Nephron progenitor cell (in vitro differentiated cells): ENCODE measurements at places on chromosomes 2 and 18.
A peak's percentile ranks its signal among the peaks of the same experiment; 100 is the strongest.

DNA sequence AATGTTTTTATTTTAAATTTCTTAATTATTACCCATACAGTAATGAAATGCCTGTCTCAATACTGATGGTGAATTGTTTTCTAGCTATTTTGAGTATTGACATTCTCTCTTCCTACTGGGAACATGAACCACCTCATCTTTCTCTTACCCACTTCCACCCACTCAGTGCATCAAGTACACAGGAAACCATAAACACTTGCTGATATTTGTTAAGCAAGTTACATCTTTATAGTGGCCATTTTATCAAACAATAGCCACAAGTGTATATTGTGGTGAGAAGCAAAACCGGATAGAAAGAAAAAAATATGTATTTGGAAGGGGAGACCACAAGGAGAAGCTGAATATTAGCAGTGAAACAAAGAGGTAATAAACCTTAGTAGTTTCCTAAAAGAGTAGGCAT, 368.1 kb upstream of the HNRNPA3 start:
- H3K4me1 ChIP-seq, result peaks cover 17% of the 10 kb centered on the region
- H3K27me3 ChIP-seq, result no peaks in the 10 kb centered on the region
- H3K36me3 ChIP-seq, result no peaks in the 10 kb centered on the region
- no peak overlapping the region for H3K4me3 ChIP-seq
- no peak for DNase-seq

GRCh38 chr2:95056044-95056443, 30.5 kb downstream of the MAL start:
- H3K4me3 ChIP-seq, result no peak overlapping the region
- H3K36me3 ChIP-seq, result no peaks in the 10 kb centered on the region
- no peak for DNase-seq
- peaks cover 48% of the 10 kb centered on the region for H3K4me1 ChIP-seq
- no peak overlapping the region for H3K27ac ChIP-seq

DNA sequence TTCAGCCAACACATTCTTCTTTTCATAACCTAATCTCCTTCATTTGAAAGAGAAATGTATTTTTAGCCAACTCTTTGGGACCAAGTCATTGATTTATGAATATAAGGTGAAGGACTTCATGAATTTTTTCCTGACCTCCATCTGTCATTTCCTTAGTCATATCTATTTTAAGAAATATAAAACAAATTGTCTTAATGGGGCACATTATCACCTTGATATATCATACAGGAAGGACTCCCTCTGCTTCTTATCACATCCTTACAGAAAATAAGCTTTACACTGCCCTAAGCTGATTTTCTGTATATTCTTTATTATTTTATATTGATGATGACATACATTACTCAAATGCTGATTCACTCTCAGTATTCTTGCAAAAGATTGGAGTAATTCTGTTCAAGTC, 1076.2 kb downstream of the TDRD15 start:
- H3K27me3 ChIP-seq, result no peaks in the 10 kb centered on the region
- no peaks in the 10 kb centered on the region for H3K36me3 ChIP-seq
- no peak overlapping the region for H3K27ac ChIP-seq
- no peaks in the 10 kb centered on the region for H3K4me1 ChIP-seq
- H3K4me3 ChIP-seq, result no peak overlapping the region
- DNase-seq, result no peak

DNA sequence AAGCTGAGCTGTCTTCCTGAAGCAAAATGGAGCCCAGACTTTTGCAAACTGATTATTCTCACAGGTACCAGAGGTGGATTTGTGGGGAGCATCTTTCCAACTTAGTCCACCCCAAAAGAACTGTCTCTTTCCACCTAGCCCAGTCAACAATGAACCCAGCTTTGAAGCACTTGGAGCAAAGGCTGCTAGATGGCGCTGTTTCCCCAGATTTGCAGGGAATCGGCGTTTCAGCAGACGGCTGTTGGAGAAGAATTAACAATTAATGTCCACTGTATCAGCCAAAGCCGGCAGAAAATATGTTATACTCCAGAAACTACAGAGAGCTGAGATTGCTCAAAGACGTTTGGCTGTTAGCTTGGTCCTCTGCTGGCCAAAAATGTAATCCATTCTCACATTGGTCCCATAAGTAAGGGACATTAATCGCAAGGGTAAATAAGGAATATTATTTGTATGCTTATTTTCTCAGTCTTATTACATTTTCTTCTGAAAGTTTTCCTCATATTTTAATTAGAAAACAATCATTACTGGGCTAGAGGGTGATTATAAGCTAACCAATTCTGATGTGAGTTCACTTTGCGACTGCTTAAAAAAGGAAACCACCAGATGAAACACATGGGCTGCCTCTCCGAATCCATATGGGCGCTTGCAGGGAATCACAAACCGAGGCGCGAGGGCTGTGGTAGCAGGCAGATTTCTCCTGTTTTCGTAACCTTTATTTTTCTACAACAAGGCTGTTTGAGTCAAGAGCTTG, 423.8 kb upstream of the MEX3C start:
- H3K4me3 ChIP-seq, result peak overlapping the region; percentile 50
- H3K36me3 ChIP-seq, result no peaks in the 10 kb centered on the region
- H3K27ac ChIP-seq, result no peak overlapping the region
- H3K4me1 ChIP-seq, result peaks cover 47% of the 10 kb centered on the region
- peak; percentile 81 for DNase-seq

- no peaks in the 10 kb centered on the region for H3K36me3 ChIP-seq
- peak overlapping the region; percentile 70 for H3K27ac ChIP-seq
- H3K27me3 ChIP-seq, result peaks cover 4% of the 10 kb centered on the region
- peaks cover 34% of the 10 kb centered on the region for H3K4me1 ChIP-seq
- DNase-seq, result no peak
Observed at GRCh38 chr2:238133499-238134392, 4.7 kb upstream of the KLHL30 start.

DNA sequence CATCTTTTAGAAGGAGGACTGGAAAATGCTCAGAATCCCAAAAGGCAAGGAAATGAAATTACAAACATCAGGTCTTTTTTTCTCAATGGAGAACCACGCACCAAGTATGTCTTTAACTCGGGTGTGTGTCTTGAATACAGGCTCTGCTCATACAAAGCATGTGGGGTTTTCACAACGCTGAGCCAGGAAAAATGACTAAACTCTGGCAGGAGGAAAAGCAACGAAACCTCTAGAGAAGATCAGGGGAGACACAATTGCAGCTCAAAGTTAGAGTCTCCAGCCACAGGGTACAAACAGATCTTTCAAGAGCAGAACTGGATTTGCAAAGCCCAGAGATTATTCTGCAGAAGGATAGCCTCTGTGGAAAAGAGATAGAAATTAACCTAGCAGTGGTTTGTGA, 42.8 kb upstream of the TPO start:
- no peaks in the 10 kb centered on the region for H3K36me3 ChIP-seq
- H3K27me3 ChIP-seq, result peaks cover 11% of the 10 kb centered on the region
- H3K27ac ChIP-seq, result peak overlapping the region; percentile 64
- no peak overlapping the region for H3K4me3 ChIP-seq
